ENCODE measurements at places on chromosomes 5 and 9.
A peak's percentile ranks its signal among the peaks of the same experiment; 100 is the strongest.

- no peak for DNase-seq
These were observed 21.8 kb downstream of the DENND4C start for GRCh38 chr9:19252174-19252884.

GRCh38 chr5:60262576-60263295 is 369.2 kb upstream of the PDE4D start:
- no peak for DNase-seq

DNA sequence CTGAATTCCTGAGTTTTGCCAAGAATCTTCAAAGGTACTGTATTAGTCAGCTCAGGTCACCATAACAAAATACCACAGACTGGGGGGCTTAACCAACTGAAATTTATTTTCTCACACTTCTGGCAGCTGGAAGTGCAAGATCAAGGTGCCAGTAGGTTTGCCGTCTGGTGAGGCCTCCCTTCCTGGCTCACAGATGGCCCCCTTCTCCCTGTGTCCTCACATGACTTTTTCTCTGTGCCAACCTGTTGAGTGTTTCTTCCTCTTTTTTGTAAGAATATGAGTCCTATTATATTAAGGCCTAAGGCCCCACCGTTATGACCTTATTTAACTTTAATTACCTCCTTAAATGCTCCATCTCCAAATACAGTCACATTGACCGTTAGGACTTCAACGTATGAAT is 156.1 kb upstream of the KIF2A start:
- DNase-seq = no peak

GRCh38 chr9:3088219-3088618 is 244.3 kb upstream of the PUM3 start:
- DNase-seq = no peak

- no peak for DNase-seq
These were observed 207.2 kb upstream of the DAPK1 start for GRCh38 chr9:87290241-87291052.

- DNase-seq = no peak
These were observed 104.7 kb downstream of the CWC27 start for GRCh38 chr5:64873441-64873840.

- peak; percentile 27 for DNase-seq
These were observed 5.1 kb downstream of the LIFR start for GRCh38 chr5:38551030-38552017.

DNA sequence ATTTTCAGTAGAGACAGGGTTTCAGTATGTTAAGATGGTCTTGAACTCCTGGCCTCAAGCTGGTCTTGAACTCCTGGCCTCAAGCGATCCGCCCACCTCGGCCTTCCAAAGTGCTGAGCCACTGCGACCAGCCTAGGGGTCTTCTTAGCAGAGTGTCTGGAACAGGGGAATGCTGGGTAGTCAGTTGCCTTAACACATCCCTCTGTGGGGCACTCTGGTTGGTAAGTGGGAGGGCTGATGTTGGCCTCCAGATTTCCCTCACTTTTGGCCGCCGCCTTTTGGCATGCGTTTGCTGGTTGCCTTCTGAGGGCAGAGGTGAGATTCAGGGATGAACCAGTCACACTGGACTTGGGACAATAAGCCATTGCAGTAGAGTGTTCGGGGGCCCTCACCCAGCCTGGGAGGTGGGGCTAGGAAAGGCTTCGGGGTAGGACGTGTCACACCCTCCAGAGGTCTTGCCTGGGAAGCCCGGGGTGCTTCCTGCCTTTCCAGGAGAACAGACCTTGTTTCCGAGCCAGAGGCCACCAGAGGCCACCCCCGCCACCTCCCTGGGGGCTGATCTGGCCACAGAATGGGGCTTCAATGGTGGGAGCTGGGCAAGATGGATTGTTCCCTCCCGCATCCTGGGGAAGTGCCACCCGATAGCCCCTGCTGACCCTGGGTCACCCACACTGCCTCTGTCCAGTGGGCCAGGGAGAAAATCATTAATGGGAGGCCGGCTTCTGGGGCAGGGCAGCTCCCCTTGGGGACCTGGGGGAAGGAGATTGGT is 13.3 kb downstream of the FGF18 start:
- DNase-seq = no peak

- DNase-seq = no peak
These were observed 560 bp downstream of the DOCK2 start for GRCh38 chr5:169637549-169638121.

DNA sequence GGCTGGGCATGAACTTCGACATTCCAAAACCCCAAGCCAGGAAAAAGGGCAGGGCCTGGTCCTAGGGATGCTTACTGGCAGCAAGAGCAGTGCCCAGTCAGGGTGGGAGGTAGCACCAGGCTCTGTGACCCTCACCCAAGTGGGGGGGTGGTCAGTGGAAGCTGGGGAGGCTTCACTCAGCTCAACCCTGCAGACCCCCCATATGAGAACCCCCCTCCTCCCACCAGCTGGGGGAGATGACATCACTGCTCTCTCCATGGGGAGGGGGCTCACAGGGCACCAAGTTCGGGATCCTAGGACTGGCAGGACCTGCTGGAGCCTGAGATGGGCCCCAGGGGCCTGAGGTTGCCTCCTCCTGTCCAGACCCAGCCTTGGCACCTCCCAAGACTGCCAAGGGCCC is 4.7 kb downstream of the DNLZ start:
- no peak for DNase-seq

DNA sequence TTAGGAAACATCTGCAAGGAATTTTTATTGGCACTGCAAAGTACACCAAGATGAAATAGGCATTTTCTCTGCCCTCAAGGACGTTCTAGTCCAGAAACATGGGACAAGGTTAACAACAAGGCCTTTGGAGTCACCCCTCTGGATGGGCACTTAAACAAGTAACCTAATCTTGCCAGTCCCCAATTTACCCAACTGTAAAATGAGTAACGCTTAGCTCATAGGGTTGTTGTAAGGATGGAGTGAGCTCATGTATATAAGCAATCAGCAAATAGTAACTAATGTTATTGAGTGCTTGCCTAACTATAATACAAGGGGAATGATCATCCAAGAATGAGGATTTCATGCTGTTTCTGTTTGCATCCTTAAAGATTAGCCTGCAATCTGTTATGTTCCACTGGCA is 189.3 kb downstream of the PAPPA start:
- no peak for DNase-seq

GRCh38 chr5:172065431-172066065 is 59.1 kb upstream of the FBXW11 start:
- no peak for DNase-seq

DNA sequence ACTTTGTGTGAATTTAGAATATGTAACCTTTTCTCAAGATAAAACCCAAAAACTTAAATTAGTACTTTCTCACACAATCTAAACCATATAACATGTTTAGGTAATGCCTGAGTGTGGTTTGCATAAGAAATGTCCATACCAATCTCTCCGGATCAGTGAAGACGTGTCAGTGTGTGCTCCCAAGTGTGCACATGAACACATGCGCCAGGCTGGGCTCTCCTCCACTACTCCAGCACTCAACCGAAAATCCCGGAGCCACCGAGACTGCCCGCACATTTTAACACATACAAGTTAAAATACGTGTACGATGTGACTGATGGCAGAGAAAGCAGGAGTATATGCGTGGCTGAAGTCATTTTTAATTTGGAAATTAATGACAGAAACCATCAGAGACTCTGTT is 658.4 kb downstream of the EFNA5 start:
- DNase-seq = no peak

DNA sequence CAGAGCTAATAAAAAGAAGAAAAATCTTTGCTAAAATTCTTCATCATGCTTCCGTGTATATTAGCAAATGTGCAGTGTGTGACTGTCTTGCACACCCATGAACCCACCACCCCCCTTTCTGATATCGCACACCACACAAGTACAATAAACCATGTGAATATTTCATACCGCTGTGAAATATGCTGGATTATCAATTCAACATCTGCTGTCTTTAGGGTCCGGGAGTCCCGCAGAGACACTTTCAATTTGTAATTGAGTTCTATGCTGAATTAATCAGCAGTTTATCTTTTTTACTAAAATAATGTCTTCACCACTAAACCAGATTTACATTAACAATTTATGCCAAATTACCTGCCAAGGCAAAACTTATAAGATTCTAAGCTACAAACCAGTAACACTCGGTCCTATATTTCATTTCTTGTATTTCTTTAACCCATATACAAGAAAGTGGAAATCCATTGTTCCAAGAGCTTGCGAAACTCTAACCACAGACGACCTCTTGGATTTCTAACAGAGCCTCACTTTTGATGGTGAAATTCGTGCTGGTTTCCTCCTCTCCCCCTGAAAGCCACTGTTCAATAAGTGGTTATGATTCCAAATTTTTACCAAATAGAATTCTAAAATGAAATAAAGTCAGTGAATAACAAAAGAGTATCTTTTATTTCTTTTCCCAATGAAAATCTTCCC is 44.2 kb downstream of the PSMB7 start:
- DNase-seq = no peak

DNA sequence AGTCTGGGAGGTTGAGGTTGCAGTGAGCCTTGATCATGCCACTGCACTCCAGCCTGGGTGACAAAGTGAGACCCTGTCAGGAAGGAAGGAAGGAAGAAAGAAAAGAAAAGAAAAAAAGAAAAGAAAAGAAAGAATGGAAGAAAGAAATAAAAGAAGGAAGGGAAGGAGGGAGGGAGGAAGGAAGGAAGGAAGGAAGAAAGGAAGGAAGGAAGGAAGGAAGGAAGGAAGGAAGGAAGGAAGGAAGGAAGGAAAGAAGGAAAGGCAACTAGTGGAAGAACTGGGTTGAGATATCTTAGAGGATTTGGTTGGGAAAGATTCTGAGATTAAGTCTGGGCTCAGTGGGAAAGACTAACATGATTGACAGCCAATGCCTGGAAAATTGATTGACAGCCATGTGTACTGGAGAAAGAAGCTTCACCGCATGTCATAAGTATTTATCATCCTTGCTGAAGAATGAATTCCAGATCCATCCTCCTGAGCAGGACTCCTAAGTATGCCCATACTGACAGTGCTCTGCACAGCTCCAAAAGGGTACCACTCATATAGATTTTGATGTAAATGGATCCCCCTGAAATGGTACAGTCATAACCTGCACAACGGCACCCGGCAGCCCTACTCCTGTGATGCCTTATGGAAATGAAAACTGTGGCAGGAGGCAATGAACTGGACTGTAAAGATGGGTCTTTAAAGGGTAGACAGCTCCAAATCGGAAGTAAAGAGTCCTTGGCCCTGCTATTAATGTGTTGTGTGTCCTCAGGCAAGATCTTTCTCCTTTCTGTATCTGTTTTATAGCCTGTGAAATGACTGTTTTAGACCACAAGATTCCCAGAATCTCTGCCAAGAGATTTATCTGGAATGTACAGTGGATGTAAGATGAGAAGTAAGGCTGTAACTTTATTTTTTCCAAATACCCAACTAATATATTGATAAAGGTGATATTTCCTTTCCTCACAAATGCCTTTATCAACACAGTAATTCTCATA is 16.9 kb upstream of the ADRA1B start:
- DNase-seq = no peak

DNA sequence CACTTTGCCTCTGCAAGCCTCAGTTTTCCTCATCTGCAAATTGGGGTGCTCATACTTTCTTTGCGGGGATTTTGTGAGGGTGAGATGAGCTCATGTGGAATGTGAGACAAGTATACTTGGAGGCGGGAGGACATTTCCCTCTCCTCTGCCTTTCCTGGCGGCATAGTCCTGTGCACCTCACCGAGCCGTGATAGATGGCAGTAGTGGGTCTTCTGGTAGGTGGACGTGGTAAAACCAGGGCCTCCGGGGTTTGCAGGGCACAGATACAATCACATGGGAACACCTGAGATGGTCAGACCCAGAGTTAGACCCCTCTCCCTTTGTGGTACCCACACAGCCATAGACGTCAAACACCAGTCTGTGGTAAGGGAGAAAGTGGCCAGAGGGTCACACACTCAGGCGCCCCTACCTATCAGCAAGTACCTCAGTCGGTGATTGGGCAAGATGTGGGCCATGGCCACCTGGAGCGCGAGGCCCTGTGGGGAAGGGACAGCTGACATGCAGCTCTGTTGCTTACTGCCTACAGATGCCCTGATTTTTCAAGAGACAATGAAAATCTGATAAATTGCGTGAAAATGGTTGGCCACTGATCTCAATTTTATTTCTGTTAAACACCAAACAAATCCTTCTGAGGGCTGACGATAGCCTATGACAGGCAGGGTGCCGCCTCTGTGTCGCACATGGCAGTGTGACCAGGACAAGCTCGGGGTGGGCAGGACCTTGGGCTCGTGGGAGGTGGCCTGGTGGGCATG is 9.9 kb downstream of the ERGIC1 start:
- no peak for DNase-seq

- DNase-seq = peak; percentile 44
These were observed 632.6 kb upstream of the WWC1 start for GRCh38 chr5:167658889-167659288.

DNA sequence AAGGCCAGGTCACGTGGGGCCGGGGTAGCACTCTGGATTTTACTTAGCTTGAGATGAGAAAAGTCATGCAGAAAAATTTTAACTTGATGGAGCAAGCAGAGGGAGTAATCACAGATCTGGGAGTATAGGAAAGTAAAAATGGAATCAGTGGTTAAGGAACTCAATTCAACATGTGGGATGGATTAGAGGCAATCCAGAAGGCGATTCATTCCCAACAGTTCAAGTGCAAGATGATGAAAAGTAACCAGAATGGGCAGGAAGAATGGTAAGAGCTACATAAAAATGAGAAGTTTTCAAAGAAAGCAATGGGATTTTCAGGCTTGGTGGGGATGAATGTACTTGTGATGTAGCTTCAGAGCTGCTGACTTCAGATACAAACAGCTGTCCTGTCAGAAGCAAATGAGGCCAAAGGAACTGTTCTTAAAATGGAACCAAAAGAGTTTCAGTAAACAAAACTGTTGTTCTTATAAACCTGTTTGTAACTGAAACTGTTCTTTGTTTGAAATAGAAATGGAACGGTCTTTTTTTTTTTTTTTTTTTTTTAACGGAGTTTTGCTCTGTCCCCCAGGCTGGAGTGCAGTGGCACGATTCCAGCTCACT is 5.6 kb upstream of the SEC24A start:
- DNase-seq = no peak

- peak; percentile 34 for DNase-seq
These were observed 117.4 kb upstream of the RORB start for GRCh38 chr9:74379718-74380117.

GRCh38 chr5:173229382-173229959 is 5.5 kb downstream of the NKX2-5 start:
- DNase-seq = no peak

DNA sequence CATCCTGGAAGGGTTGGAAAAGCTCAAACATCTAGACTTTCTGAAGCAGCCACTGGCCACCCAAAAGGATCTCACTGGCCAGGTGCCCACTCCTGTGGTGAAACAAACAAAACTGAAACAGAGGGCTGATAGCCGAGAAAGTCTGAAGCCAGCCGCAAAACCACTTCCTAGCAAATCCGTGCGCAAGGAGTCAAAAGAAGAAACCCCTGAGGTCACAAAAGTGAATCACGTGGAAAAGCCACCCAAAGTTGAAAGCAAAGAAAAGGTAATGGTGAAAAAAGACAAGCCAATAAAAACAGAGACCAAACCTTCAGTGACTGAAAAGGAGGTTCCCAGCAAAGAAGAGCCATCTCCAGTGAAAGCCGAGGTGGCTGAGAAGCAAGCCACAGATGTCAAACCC is 87.6 kb downstream of the MAP1B start:
- DNase-seq = no peak

GRCh38 chr5:134422791-134423365 is 11.2 kb upstream of the CDKN2AIPNL start:
- no peak for DNase-seq

All from NCI-H526 treated with DMSO at 0.1 percent for 48 hours (cell line).